ENCODE measurements at places on chromosomes 16 and 17.
A peak's percentile ranks its signal among the peaks of the same experiment; 100 is the strongest.

DNA sequence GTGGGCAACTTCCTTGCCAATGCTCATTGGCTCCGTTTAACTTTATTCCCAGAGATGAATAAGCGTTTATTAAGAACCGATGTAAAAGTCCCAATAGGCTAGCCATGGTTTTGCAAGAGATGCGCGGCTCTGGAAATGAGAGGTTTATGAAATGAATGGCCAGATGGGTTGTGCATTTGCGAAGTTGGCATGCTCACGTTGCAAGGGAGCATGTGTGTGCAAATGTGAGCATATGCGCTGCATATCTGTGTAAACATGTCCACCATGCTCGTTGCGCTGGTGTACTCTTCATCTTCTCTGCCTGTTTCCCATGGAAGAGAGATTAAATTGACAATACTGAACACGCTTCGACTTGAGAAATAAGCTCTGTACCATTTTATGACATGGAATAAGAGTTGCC is 848.6 kb upstream of the RBFOX1 start:
- no peak overlapping the region for H3K4me3 ChIP-seq
- no peaks in the 10 kb centered on the region for H3K36me3 ChIP-seq
- no peaks in the 10 kb centered on the region for H3K4me1 ChIP-seq
- DNase-seq: no peak
- H3K27ac ChIP-seq: no peak overlapping the region
- no peaks in the 10 kb centered on the region for H3K27me3 ChIP-seq

DNA sequence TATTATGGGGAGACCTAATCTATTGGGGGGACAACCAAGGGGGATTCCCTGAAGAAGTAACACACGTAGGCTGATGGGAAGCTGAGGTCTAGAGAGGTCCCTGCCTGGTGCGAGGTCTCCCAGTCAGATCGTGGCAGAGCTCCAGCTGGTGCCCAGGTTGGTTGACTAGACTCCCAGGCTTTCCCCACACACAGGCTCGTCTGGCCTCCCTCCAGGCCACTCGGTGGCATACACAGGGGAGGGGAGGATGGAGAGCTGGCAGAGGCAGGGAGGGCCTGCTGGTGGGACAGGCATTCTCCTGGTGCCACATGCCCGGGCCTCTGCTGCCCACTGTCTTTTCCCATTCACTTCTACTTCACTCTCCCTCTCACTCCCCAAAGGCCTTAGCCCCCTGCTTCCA is 8.5 kb upstream of the SOCS3 start:
- H3K4me1 ChIP-seq: peaks cover 15% of the 10 kb centered on the region
- H3K4me3 ChIP-seq: no peak overlapping the region
- no peak overlapping the region for H3K27ac ChIP-seq
- DNase-seq: no peak
- no peaks in the 10 kb centered on the region for H3K36me3 ChIP-seq

- H3K36me3 ChIP-seq: no peaks in the 10 kb centered on the region
- H3K4me3 ChIP-seq: no peak overlapping the region
- no peaks in the 10 kb centered on the region for H3K27me3 ChIP-seq
- H3K4me1 ChIP-seq: no peaks in the 10 kb centered on the region
These were observed 164.0 kb downstream of the PHKB start for GRCh38 chr16:47625115-47625567.

DNA sequence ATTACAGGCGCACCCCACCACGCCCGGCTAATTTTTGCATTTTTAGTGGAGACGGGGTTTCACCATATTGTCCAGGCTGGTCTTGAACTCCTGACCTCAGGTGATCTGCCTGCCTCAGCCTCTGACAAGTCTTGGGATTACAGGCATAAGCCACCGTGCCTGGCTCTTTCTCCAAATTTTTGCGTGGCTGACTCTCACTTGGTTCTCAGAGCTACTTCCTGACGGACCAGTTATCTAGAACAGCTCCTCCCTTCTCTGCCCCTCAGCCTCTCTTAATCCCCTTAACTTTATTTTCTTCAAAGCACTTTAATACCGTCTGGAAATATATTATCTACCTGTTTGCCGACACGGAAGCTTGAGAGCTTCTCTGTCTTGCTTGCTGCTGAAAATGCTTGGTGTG is 4.2 kb downstream of the YPEL2 start:
- DNase-seq: no peak
- H3K36me3 ChIP-seq: no peaks in the 10 kb centered on the region
- no peaks in the 10 kb centered on the region for H3K27me3 ChIP-seq
- peaks cover 30% of the 10 kb centered on the region for H3K4me1 ChIP-seq
- no peak overlapping the region for H3K4me3 ChIP-seq

- no peaks in the 10 kb centered on the region for H3K27me3 ChIP-seq
- no peaks in the 10 kb centered on the region for H3K36me3 ChIP-seq
- no peak overlapping the region for H3K27ac ChIP-seq
- H3K4me1 ChIP-seq: no peaks in the 10 kb centered on the region
- DNase-seq: no peak
These were observed 8.3 kb upstream of the TBX21 start for GRCh38 chr17:47724705-47725104.

DNA sequence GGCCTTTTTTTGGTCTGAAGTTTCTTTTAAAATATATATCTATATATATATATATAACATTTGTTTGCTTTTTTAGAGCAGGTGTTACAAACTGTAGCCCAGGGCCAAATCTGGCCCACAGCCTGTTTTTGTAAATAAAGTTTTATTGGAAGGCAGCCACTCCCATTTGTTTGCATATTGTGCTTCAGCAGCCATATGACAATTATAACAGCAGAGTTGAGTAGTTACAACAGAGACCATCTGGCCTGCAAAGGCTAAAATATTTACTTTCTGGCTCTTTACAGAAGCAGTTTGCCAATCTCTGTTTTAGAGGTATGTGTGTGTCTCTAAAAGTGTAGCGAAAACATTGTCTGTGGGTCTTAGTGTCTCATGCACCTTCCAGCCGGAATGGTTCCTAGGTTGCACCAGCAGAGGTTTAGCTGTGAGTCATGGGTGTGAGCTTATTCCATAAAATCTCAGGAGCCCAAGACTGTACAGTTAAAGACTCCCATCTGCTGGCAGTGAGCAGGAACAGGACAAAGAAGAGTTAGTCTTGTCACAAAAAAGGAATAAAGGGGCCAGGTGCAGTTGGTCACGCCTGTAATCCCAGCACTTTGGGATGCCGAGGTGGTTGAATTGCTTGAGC is 23.8 kb downstream of the LCMT1 start:
- no peak overlapping the region for H3K4me3 ChIP-seq
- H3K27me3 ChIP-seq: no peaks in the 10 kb centered on the region
- H3K4me1 ChIP-seq: peaks cover 4% of the 10 kb centered on the region
- no peak for DNase-seq
- no peak overlapping the region for H3K27ac ChIP-seq
- no peaks in the 10 kb centered on the region for H3K36me3 ChIP-seq

DNA sequence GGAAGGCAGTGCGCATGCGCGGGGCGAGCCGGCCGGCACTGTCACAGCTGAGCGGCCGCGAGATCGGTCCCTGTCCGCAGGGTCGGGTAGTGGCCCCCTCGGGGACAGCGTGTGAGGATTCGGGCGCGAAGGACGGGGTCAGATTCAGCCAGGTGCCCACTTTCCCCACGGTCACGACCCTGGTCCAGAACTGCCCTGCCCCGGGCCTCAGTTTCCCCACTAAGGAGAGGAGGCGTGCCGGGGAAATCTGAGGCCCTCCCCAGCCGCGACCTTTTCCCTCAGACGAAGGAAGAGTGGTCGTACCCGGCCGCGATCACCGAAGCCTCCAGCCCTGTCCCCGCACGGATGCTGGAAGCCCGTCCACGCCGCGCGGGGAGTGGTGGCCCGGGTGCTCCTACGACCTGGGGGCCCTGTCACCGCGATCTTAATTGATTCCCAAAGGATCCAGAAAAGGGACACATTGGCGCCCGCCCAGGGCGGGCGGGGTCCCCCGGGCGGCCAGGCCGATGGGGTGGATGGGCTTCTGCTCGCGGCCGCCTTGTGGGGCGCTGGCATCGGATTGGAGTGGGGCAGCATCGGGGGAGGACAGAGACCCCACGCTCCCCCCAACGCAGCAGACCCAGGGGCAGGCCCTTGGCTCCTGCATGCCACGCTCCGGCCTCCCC is 57.7 kb downstream of the SRL start:
- H3K4me1 ChIP-seq: peaks cover 4% of the 10 kb centered on the region
- no peaks in the 10 kb centered on the region for H3K36me3 ChIP-seq
- peak overlapping the region; percentile 97 for H3K27ac ChIP-seq
- H3K4me3 ChIP-seq: peak overlapping the region; percentile 87
- no peak for DNase-seq

DNA sequence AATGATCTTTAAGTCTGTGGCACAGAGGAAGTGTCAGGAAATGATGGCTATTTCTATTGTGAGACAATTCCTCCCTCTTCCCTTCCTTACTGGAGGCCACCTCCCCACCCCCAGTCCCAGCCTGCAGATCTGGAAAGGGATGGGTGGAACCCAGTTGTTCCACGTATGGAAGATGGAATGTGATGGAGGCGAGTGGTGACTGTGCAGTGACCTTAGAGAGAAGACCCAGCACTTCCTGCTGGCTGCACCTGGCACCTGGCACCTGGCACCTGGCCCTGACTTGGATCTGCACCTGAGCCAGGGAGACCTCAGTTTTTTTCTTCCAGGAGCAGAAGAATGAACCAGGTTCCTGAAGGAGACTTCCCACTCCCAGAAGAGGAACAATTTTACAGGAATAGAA is 33.0 kb upstream of the TMC5 start:
- no peaks in the 10 kb centered on the region for H3K36me3 ChIP-seq
- DNase-seq: no peak
- H3K4me3 ChIP-seq: no peak overlapping the region

DNA sequence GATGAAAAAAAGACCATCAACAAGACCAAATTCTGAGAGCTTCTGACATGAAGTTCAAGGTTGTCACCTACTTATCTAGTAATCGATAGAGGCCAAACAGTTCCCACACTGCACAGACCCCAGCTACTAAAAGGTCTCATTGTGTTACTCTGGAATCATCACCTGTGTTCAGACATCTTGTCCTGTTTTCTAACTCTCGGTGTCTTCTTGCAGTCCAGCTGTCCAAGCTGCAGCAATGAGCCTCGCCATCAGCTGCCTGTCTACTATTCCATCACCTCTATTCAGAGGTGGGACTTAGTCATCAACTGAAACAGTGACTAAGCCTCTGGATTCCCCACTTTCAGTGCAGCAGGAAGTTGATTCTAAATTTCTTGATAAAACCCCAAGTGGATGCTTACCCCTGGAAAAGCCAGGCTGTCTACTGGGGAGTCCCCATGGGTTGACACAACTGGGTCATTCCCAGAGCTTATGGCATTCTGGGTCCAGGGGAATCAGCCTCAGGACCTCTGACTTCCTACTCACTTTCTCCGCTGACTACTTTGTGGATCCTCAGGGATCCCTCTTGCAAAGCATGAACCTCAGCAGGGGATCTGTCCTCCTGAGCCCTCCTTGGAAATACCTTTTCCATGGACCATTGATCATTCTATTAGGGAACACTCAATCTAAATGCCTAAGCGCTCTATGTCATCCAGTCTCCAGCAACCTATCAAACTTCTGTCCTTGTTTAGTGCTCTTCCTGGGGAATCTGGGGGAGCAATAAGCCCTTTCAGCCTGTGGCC is 46.5 kb downstream of the HNF1B start:
- H3K4me3 ChIP-seq: no peak overlapping the region
- H3K27ac ChIP-seq: no peak overlapping the region
- DNase-seq: no peak
- no peaks in the 10 kb centered on the region for H3K4me1 ChIP-seq
- H3K27me3 ChIP-seq: no peaks in the 10 kb centered on the region
- no peaks in the 10 kb centered on the region for H3K36me3 ChIP-seq

Data from testis (tissue), 5 donors.